ENCODE measurements at places on chromosomes 12 and 14.

- no peak for DNase-seq
These were observed 76.9 kb upstream of the PSMA6 start for GRCh38 chr14:35215110-35215813.

DNA sequence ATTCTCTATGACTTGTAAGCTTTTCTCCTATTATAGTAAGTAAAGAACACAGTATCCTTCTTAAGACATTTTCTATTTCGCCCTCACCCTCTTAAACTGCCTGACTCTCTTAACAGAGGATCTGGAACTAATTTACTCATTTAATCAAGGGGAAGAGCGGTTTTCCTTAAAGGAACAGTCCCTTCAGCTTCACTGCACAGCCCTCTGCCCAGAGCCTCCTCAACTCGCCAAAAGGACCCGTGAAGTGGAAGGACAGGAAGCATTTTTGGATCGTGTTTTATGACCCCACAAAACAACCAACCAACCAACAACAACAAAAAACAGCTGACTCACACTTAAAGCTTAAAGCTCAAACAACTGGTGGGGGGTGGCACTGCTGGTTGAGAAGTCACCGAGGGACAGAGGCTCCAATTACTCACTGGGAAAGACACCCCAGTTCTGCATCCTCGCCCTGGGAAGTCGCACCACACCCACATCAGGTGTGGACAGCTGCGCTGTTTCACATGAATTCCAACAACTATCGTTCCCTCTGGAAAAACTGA, 35.7 kb downstream of the NID2 start:
- DNase-seq: no peak

DNA sequence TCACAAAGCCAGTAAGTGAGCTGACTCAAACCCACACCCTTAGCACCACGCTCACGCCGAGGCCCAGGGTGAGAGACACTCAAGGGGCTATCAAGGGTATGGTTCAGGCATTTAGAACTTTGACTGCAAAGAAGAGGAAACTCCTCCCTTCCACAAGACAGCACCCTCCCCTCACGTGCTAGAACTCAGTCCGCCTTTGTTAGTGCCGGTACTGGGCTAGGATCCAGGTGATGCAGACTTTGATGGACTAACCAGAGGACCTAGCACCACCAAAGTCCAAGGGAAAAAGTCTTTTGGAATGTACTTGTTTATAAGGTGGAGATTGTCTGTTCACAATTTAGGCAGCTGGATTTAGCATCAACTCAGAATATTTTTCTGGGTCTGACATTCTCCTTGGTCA, 33.7 kb downstream of the VWF start:
- no peak for DNase-seq

DNA sequence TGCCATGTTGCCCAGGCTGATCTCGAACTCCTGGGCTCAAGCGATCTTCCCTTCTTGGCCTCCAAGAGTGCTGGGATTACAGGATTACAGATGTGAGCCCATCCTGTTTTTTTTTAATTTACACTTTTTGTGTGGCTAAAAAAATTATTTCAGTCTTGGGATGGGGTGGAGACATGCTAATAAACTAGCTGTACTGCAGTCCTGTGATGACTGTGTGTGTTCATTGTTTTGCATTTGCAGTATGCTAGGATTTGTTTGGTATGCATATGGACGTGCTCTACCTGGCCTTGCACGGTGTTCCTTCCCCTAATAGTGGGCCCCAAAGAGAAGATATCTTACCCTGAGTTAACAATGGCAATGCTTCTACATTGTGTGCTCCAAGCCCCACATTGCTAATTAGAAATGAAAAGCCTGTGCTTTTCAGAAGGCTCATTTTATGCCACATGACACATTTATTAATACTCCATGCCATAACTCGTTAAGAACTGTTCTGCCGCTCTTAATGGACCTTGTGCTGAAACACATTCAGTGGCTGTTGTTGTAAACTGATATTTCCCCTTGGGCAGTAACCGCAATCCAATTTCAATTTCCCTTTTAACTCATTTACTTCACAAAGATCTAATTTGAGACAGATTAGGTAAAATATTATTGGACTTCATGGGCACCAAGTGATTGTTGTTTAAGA, 86.4 kb downstream of the SCN8A start:
- no peak for DNase-seq

DNA sequence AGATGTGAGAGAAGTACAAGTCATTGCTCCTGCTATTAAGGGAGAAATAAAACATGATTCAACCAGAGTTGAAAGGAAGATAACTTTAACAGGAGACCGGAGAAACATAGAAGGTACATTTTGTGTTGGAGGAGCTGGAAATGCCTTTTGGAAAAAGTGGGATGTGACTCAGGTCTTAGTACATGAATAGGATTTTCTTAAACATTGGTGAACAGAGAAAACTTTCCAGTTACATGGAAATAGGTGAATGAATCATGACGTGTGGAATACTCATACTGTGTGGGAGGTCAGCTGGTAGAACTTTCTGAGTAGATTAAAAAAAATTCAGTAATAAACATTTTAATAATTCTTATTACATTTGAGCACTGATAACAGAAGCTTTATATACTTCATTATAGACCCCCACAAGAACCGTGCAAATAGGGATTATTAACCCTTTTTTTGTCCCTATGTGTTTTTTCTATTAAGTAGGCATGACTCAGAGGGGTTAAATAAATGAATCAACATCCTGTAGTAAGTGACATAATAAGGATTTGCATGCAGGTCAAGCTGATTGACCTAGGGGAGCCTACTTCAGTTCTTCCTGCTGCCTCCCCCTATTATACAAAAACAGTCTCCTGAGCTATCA, 710.5 kb downstream of the NOVA1 start:
- no peak for DNase-seq

DNA sequence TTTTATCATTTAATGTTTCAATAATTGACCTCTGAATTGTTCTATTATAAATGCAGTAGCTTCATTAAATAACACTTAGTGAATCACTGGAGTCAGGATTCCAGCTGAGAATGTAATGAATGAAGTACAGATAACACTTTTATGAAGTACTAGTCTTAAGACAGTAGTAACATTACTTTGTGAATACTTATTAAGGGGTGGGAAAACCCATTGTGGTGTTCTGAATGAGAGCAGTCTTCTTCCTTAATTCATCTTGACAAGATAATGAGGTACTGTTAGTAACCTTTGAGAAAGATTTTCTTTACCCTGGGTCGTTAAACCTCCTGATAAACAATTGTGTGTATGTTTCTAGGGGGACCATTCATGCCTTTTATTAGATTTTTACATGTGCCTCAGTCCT, 12.7 kb downstream of the NUP107 start:
- no peak for DNase-seq

All from NCI-H2171 (cell line).